ENCODE measurements at places on chromosomes 12 and 14. TPM values are rescaled to one million over a fixed set of nuclear protein-coding genes. Genes with fewer than 3 reads are reported as not detected.

Gene FOXN4
- not detected for total RNA-seq

Gene BIN2
- total RNA-seq, result not detected

Gene GALNT9
- not detected for total RNA-seq

Gene KRT3
- not detected for total RNA-seq

Gene RALGAPA1
- 44.7 TPM for total RNA-seq

Gene LBHD2
- not detected for total RNA-seq

GRCh38 chr12:125221602-125222001, 156.4 kb downstream of the AACS start:
- no peak for DNase-seq

DNA sequence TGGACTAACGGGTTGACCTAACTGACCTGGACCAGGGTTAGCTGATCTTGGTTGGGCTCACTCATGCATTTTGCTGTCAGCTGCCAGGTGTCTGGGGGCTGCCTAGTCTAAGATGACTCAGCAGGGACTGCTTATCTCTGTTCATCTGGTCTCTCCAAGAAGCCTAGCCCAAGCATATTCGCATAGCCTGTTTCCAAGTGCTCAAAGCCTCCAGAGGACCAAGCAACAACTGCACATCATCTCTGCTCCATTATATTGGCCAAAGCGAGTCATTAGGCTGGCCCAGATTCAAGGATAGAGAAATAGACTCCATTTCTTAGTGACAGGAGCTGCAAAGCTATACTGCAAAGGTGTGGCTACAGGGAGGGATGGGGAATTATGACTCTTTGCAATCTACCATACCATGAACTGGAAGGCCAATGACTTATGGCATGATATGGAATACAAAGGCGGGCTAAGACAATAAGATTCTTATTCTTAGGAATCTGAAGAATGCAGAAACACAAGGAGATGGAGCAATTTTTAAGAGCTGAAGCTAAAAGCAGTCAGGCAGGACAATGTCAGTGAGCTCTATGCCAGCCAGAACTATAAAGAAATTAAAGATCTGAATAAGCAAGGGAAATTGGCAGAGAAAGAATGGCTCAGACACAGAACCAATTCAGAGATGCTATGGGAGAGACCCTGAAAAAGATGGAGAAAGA, 194.6 kb upstream of the FSCB start:
- DNase-seq, result no peak

GRCh38 chr12:124384299-124384894, 89.5 kb downstream of the RFLNA start:
- no peak for DNase-seq

DNA sequence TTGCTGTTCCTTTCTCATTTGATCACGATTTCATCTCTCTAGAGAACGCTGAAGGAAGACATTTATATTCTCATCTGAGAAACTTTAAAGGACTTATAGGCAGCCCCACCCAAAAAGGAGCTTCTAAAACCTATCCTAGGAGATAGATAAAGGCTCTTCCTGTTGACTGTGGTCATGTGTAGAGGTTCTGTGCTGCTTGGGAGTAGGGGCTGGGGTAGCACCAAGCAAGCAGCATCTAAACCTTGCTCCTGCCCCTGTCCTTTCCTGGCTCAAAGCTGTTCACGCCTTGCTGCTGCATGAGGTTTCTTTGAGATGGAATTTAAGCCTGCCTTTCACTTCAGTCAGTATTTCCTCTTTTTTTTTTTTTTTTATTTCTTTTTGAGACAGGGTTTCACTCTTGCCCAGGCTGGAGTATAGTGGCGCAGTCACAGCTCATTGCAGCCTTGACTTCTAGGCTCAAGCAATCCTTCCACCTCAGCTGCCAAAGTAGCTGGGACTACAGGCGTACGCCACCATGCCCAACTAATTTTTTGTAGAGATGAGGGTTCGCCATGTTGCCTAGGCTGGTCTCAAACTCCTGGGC, 41.4 kb downstream of the RAB35 start:
- no peak for DNase-seq

- no peak for DNase-seq
Measured at GRCh38 chr12:67413577-67413976, 144.4 kb downstream of the CAND1 start.

DNA sequence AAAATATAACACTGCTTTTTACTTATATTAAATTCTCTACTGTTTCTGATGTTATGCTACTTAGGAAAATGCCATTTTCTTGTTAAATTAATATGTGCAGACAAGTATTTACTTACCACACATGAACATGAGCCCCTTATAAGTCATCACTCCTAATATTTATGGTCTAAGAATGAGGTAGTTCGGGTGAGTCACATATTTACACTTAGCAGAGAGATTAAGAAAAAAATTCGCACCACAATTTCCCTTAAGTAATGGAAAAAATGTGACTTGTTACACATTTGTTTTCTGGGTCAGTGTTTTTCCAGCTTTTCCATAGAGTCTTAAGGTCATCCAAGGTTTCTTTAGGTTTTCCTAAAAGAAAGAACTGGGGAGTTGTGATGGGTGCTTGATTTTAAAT, 68.3 kb downstream of the RERG start:
- DNase-seq, result no peak

DNA sequence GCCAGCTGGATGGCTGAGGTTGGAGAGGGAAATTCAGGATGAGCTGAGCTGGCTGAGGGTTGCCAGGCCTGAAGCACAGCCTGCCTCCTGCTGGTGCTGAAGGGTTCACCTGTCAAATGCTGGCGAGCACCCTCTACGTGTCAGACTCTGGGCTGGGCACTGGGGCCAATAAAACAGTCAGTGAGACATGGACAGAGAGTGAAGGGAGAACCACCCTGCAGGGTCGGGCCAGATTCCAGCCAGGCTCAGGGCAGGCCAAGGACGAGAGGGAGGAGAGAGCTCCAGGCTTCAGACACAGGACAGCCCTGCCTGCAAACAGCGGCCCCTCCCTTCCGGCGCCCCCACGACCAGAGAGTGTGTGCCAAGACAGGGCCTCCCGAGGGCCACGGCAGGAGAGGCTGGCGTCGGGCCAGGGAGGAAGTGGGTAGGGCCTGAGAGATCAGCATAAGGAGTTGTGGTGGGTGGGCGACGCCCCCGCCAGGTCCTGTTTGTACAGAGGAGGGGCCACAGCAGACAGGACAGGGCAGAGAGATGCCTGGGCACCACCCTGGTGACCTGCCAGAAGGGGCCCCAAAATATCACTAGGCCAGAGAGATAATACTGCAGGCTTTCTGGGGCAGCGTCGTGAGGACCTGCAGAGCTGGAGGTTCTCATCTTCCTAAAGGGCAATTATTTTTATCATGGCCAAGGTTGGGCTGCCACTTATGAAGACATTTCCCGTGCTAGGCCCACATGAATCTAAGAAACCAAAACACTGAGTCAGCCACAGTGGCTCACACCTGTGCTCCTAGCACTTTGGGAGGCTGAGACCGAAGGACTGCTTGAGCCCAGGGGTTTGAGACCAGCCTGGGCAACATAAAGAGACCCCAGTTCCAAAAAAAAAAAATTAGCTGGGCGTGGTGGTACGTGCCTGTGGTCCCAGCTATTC, 73.1 kb upstream of the GPR68 start:
- no peak for DNase-seq

Measured in NCI-H460 (cell line).